Activated naive CD8-positive, alpha-beta T cell treated with anti-CD3 and anti-CD28 coated beads, Interleukin-2, amount 10 ng/mL, durations not matched to agents 7 days and 5 days (primary cell): ENCODE measurements at places on chromosomes 6 and 20.

DNA sequence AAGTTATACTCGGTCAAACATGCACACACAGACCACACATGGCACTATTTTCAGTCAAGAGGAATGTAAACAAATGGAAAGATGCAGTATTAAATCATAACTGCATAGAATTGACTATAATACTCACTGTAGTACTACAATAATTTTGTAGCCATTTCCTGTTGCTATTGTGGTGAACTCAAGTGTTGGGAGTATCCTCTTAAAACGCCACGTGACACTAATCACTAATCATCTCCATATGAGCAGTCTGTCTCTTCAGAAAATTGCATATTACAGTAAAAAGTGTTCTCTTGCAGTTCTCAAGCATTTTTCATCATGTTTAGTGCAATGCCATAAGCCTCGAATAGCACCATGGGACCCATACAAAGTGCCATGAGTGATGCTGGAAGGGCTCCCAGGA lies 258.7 kb upstream of the ID4 start:
- DNase-seq = no peak

- DNase-seq = no peak
Measured at GRCh38 chr6:38445336-38445735, 194.4 kb downstream of the BTBD9 start.

DNA sequence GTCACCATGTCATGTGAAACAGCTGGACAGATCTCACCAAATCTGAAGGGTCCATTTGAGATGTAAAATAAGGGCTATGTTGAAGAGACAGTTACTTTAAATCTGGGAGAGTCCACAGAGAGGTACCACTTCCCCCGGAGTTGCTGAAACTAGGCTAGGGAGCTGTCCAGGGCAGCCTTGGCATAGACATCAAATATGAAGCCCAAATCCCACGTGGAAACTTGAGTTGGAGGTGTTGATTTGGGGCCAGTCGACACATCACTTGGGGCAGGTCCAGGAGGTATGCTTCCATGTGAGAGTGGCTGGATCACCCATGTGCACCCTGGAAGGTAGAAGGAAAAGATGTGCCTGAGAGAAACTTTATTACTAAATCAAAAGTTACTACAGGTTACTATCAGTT lies 12.0 kb upstream of the SERPINB9 start:
- DNase-seq = no peak

DNA sequence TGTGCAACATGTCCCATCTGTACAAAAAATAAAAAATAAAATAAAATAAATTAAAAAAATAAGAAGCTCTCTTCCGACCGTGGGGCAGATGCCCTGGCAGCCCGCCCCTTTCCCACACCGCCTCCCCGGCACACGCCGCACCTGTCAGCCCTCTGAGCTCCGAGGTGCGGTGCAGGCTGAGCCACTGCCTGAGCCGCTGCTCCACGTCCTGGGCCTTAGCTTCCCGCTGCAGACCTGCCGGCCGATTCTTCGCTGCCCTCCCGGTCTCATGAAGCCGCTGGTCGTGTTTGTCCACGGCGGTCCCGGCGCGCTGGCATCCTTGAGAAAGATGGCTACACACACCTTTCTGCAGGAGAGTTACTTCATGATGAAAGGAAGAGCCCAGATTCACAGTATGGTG lies 10.7 kb upstream of the CLPSL2 start:
- no peak for DNase-seq

DNA sequence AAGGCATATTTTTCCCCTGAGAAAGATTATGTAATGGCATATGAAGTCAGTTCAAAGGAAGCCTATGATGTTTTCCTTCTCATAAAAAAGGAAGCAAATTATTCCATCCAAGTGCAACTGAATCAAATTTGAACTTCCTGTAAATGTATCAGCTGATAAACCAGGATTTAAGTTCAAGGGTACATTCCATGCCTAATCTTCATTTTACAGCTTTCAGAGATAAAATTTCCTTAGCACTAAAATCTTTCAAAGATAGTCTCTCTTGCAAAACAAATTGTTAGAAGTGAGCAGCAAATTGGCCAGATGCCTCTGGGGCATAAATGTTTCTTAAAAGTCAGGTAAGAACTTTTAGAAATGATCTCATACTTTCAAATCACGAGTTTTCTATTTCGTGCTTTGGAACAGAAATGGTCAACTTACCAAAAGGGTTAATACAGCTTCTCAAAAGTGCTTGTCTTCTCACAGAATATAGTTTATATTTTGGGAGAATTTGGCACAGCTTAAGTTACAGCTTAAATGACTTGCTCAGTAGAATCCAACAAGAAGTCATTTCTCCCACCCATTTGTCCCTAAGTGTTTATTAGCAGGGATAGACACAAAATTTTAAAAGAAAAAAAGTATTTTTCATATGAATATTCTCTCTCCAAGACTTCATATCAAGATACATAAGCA lies 2.7 kb upstream of the TCF21 start:
- no peak for DNase-seq

DNA sequence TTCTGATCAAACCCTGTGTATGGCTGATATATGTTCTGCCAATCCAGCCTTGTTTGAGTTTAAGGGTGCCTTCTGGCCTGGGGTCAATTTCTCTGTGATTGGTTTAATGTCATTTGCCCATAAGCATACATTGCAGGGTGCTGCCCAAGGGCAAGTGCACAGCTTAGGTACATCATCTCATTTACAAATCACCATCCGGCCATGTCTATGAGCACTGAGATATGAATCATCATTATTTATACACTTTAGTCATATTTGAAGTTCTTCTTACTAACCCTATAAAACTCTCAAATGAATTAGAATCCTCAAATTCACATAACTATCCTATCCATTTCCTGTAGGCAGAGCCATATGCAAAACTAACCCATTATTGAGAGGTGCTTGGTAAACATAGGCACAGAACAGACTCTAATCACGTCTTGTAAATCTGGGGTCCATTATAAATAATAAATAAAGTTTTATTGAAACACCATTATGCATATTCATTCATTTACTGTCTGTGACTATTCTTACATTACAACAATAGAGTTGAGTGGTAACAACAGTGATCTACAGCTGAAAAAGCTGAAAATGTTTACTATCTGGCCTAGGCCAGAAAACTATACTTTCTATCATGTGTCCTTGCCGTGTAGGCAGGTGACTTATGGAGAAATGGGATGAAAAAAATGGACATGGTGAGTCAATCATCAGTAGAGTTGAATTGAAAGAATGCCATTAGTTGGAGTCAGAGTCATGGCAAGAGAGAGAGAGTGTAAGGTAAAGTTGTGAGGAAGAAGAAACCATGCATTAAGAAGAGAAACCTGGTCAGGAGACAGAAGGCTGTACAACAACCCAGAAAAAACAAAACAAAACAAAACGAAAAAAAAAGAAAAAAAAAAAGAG lies 25.0 kb downstream of the KCNQ5 start:
- DNase-seq = no peak

- no peak for DNase-seq
Measured at GRCh38 chr6:157305670-157306653, 17.4 kb downstream of the TMEM242 start.

DNA sequence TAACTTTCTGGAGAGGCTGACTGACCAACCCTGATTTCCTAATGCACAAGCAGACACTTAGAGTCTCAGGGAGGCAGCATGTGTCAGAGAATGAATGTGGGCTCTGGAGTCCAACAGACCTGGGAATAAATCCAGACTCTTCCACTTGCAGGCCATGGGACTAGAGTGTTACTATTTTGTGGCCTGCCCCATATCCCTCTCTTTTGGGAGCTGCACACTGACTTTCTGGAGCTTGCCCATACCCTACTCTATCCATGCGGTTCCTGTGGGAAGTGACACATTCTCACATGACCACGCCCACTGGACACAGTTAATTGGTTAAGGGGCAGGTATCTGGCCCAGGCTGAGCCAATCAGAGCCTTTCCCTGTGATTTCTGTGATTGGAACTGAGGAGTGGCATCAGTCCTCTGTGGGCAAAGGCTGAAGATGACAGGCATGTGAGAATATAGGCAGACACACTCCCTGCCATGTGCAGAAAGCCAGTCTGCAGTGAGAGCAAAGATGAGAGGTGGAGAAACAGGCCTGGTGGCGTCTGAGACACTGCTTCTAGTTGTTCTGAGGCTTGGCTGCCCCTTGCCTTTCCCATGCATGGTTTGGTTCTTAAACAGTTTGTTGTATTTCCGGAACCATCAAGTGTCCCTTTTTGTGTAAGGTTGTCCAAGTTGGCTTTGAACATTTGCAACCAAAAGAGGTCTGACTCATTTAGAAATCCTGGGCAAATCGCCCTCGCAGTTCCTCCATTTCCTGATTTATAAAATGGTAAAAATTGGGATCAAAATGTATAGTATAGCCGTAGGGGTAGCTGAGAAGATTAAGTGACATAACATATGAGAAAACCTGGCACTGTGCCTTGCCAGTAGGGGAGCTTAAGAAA lies 125.6 kb downstream of the CDC5L start:
- no peak for DNase-seq

DNA sequence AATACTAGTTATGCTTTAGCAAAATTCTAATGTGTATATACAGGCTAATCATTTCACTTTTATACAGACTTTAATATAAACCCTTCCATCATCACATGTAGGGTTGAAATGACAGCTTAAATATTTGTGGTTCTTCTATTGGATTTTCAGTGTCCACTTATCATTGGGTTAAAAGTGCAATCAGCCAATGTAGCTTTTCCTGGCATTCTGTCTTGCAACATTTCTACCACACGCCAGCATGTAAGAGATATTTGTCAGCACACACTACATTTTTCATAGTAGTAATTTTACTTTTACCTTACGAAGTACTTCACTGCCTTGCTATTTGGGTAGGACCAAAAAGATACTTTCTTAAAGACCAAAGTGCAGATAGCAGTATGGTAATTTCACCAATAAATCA lies 252.0 kb downstream of the TBX18 start:
- DNase-seq = no peak

DNA sequence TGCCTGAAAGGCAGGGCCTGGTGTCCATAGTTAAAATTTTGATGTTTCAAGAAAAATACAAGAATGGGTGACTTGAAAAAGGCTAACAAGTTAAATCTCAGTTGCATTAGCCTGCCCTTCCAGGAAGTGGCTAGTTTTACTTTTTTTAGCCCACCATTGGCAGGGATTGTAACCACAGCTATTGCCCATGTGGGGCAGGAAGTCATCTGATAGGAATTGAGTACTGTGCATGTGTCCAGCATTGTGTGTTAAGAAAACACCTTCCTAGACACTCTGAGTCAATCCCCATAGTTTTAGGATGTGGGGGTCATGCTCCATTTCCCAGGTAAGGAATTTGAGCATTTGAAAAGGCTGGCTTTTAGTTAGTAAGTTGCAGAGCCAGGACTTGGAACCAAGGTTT lies 26.9 kb downstream of the LYRM2 start:
- no peak for DNase-seq

DNA sequence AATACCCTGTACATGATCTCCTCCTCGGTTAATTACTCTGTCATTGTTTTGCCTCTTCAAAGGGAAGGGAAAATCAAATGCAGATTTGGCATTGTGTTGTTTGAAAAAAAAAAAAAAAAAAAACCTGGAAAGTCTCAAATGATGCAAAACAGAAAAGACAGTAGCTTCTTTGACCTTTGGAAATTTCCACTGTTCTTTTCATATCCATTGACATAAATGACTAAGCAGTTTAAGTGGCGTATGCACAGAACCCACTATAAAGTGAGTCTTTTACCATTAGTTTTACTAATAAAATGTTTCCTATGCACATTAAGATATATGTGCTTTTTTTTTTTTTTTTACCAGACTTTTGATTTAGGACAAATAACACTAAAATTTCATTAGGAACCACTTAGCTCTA lies 704.3 kb downstream of the TFAP2A start:
- no peak for DNase-seq

- peak; percentile 58 for DNase-seq
Measured at GRCh38 chr6:106098383-106099234, 12.5 kb downstream of the PRDM1 start.

GRCh38 chr20:24617080-24617432 lies 147.6 kb downstream of the SYNDIG1 start:
- no peak for DNase-seq
